Natural killer cell (primary cell): ENCODE measurements at places on chromosomes 3 and 15.

DNA sequence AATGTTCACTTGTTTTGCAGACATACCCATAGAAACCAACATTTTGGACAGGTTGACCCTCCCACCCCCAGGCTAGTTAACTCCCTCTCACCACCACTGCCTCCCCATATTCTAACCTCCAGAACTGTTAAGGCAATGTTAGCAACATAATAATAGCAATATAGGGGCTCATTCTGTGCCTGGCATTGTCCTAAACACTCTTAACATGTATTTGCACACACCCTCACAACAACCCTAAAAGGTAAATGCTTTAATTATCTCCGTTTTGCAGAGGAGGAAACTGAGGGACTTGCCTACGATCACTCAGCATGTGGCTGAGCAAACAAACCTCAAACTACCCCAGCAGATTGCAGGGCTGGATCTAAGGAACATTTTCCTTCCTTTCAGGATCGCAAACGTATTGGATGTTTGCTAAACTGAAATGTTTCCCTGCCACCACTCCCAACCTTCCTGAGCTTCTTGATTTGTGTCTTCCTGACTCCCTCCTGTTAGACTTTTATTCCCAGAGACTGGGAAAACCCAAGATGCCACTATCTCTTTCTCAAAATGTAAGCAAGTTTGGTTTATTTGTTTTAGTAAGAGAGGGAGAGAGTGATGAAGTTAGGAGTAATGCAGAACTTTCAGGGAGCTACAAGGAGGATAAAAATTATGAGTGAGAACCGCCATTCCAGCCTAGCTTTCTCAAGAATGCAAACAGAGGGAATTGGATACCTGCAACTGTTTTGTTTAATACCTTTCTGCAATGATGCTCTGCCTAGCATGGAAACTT is 1.3 kb downstream of the SCG5 start:
- DNase-seq: no peak

DNA sequence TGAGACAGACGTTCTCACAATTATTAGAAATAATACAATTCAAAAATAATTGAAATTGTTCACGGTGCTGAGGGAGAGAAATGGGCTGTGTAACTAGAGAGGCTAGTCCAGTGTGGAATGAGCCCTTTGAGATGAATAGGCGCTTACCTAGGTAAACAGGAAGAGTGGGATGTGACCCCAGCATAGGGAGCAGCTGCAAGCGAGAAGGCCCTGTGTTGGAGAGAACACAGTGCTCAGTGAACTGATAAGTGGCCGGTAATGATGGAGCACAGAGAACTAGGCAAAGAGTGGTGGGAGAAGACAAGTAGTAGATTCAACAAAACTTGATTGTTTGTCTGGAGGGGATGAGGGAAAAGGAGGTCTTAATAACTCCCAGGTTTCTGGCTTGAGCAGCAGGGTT is 103.9 kb downstream of the HCN4 start:
- no peak for DNase-seq

DNA sequence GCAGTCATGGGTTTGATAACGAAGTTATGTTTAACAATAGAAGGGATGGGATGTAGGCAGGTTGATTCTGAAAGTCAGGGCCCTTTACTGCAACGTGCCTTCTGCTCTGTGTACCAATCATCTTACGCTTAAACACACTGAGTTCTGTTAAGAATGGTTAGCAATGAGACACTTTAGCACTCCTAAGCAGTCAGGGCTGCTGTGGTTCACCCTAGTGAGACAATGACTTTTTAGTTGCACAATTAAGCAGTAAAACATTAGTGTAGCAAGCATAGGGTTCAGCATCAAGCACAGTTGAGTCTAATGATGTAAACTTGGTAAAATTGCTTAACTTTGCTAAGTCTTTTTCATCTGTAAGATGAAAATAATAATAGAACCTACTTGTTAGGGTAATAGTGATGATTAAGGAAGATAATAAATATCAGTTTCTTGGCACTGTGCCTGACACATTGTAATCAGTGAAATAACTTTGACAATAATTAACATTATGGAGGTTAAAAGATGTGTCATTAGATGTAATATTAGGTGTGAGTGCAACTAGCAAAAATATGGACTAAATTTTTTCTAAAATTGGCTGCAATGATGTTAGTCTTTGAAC is 484.2 kb upstream of the THBS1 start:
- DNase-seq: no peak

- DNase-seq: no peak
Observed at GRCh38 chr3:127488141-127488672, 102.3 kb downstream of the TPRA1 start.

DNA sequence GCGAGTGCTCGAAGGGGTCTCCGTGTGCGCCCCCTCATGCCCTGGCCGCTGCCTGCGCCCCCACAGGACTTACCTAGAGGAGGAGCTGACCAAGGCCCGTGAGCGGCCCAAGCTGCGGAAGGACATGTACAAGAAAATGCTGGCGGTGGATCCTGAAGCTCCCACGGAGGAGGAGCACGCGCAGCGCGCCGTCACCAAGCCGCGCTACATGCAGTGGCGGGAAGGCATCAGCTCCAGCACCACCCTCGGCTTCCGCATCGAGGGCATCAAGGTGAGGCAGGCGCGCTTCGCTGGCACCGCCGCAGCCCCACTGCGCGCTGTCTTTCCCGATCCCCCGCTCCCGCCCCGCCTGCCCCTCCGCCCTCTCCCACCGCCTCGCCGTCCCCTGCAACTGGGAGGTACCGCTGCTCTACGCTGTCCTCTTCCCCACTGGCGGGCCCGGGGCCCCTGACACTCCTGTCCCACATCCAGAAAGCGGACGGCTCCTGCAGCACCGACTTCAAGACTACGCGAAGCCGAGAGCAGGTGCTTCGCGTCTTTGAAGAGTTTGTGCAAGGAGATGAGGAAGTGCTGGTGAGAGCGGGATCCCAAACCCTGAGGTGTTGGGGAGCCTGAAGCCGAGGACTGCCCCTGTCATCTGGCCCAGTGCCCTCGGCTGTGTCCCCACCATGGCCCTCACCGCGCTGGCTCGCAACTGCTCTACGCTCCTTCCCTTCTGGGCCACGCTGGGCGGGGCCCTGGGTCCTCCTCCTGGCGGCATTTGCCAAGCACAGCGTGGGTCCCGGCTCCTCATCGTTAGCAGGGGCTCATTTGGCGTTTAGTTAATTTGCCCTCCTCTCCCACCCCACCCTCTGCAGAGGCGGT is 8.5 kb downstream of the ITPKA start:
- peak; percentile 69 for DNase-seq

- no peak for DNase-seq
Observed at GRCh38 chr15:88748081-88748480, 55.2 kb upstream of the ACAN start.

GRCh38 chr3:17340693-17341092 is 401.7 kb downstream of the TBC1D5 start:
- DNase-seq: no peak
